Substantia nigra (tissue), 51 donors: ENCODE measurements at places on chromosomes 1 and 21.

DNA sequence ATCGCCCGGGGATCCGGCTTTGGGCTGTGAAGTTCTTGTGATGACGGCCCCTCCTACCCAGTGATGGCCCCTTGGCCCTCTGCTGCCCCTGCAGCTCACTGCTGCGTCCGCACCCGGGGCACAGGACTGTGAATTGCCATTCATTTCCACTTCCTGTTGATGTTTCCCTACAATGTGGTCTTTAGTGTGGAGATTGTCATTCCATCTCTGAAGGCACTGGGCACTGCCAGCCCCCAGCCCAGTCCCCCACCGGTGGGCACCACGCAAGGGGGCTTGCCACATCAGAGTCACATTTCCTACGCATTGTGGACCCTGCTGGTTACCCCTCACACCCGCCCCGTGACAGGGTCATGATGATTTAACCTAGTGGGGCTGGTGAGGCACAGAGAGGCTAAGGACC is 2.5 kb upstream of the MX2 start:
- DNase-seq = no peak

DNA sequence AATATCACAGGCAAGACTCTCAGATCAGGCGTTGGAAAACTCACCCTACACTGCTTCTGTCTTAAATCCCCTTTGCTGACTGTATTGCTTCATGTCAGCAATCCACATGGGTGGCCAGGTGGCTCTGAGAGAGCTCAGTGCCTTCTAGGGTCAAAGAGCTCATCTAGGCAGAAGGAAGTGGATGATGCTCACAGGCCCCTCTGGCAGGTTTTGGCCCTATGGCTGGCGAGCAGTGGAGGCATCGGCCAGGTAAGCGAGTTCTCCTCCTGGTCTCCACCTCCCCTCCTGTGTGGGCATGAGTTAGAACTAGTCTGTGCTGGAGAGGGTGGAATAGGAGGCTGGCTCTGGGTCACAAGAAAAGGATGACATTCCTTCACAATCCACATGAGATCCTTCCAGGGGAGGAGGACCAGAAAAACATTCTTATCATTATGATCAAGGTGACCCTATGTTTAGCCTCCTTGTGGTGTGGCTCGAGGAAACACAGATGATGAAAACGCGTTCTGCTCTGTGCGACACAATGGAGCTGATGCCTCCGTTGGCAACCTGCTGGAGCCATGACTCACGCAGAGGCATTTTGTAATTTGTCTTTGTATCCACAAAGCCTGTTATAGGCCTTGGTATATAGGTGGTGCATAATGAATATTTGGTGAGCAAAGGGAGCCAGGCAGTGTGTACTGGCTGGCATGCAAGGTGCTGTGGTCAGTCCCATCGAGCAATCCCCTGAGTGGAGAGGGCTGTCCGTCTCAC is 264.6 kb upstream of the RAB4A start:
- no peak for DNase-seq

GRCh38 chr1:102241431-102242338 is 245.0 kb upstream of the OLFM3 start:
- no peak for DNase-seq

DNA sequence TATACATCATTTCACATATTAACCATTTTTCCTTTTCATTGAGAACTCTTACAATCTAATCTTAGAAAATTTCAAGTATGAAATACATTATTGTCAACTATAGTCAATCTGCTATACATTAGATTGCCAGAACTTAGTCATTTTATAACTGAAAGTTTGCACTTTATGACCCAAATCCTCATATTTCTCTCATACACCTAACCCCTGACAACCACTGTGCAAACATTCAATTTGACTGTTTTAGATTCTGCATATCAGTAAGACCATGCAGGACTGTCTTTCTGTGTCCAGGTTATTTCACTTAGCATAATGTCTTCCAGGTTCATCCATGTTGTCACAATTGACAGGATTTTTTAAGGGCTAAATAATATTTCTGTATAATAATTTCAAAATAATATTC is 1299.0 kb upstream of the B3GALT2 start:
- no peak for DNase-seq

- no peak for DNase-seq
These were observed 63.9 kb downstream of the CAPN2 start for GRCh38 chr1:223776075-223776814.

GRCh38 chr1:94299627-94300553 is 62.5 kb upstream of the ARHGAP29 start:
- DNase-seq = no peak

DNA sequence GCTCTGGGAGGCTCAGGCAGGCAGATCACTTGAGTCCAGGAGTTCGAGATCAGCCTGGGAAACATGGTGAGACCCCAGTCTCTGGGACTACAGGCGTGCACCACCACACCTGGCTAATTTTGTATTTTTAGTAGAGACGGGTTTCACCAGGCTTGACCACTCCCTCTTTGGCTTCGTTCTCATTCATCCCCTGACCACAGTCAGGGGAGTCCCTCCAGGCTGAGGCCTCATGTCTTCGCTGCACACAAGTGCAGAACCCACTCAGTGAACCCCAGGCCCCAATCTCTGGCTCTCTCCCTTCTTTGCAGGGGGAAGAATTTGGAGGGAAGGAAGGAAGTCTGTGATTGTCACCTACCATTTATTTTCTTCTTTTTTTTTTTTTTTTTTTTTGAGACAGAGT is 9.2 kb upstream of the RPS6KA1 start:
- DNase-seq = no peak

- DNase-seq = peak; percentile 50
These were observed 7.3 kb upstream of the CTRC start for GRCh38 chr1:15430787-15431570.

DNA sequence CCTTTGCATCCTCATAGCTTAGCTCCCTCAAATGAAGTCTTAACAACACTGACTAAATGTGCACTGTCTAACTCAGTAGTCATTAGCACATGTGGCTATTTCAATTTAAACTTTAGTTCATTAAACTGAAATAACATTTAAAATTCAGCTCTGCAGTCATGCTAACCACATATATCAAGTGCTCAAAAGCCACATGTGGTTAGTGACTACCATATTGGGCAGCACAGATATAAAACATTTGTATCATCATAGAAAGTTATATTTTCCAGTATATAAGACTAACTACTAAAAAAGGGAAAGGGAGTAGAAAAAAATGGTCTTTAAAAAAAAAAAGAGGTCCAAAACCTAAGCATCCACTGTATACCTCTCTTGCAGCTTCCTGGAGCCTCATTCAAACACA is 64.1 kb downstream of the SETD4 start:
- no peak for DNase-seq

DNA sequence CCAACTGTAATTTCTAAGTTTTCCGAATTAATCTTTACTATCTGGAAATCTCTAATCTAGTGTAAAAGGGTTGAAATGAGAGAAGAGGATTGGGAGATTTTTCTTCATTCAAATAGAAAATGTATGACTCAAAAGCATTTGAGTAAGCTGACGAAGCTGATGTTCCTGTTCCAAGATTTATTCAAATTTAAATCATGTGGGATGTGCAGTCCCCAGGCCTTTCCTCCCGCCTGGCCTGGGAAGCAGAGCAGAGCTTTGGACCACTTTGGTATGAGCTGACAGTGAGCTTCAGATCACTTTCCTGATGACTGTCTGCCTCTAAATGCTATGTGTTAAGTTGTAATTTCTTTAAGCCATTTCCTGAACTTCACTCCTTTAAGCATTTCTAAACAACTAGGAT is 192.0 kb downstream of the DHRS3 start:
- DNase-seq = no peak

- DNase-seq = no peak
These were observed 3.2 kb downstream of the EDN2 start for GRCh38 chr1:41481109-41481775.

DNA sequence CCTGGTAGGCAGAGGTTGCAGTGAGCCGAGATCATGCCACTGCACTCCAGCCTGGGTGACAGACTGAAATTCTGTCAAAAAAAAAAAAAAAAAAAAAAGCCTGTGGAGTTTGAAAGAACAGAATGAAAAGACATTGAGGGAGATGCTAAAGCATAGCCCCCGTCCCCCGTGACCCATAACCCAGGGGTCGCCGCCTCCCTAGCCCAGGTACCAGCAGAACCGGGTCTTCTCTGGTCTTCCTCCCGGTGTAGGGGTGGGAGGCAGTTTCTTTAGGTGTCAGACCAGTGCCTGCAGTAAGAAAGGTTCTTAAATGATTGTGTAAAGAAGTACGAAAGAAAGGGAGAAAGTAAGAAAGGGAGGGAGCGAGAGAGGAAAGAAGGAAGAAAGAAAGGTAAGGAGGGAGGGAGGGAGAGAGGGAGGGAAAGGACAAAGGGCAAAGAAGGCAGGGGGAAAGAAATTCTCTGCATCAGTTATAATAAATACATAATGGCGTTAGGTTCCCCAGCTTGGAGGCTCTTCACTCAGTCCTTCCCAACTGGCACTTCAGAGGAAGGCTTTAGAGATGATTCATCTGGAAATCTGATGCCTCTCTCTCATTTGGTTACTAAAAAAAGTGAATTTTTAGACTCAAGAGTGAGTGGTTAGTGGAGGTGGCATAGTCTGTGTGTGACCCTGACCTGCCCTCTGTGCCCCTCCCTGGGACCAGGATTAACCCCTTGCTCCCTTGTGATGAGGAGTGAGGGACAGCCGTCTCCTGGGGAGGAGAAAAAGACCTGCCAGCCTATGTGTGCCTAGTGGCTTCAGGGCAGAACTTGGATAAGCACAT is 1.1 kb downstream of the IL24 start:
- no peak for DNase-seq

DNA sequence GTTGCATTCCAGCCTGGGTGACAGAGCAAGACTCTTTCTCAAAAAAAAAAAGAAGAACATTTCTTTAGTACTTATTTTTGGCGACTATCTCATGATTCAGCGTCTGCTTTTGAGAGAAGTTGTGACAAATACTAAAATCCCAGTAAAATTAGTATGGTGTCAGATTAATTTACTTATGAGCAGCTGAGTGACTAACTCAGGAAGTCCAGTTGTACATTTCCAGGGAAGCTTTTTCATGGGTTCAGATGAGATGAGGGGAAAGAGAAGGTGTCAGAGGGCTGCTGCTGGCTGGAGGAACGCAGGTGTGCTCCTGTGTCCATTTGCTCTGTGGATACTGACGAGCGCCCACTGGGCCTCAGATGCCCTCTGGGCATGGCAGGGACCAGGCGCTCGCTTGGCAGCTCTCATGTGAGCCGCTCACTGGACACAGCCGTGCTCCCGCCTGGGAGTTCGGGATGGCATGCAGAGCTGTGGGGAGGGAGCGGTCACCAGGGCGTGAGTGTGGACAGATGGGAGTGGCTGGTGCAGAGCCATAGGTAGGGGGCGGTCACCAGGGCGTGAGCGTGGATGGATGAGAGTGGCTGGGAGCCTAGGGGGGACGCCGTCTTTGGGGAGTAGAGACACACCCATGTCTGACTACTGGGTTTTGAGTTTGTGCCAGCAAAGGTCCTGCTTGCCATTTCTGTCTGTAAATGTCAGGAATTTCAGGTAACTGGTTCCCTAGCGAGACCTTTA is 55.0 kb downstream of the ADARB1 start:
- DNase-seq = no peak

DNA sequence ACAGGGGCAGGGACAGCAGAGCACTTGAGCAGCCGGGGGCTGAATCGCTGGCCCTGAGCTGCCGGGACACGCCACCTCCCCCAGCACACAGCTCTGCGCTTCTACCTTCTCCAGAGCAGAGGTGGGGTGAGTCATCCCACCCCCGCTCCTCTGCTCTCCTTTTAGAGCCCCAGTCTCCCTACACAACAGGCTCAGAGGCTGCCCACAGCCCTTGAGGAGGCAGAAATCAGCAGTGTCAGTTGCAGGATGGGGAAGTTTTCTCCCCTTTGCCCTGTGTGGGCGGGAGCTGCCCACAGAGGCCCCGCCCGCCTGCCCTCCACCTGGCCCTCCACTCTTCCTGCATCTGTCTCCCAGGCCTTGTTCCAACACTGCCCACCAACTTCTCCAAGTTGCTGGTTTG is 94.6 kb downstream of the STUM start:
- no peak for DNase-seq

- DNase-seq = no peak
These were observed 51.1 kb downstream of the CD247 start for GRCh38 chr1:167467126-167467710.
